ENCODE measurements at places on chromosomes 12 and 14.

- DNase-seq: no peak
These were observed 55.6 kb downstream of the SYNE3 start for GRCh38 chr14:95460647-95461478.

DNA sequence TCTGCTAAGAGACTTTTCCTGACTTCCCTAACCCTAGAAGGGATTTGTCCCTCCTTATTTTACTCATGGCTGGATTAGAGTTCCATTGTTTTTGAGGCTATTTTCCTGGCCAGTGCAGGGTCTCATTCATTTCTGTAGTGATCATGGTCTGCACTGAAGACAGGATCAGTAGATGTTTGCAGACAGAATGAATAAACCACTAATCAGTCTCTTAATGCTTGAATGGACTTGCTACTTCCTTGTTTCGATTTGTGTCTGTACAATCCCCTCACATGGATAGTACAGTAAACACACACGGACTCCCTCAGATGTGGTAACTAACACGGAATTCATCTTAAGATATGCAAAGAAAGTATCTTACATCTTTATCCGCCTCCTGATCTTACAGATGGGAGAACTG, 102.6 kb upstream of the PRB2 start:
- DNase-seq: no peak

DNA sequence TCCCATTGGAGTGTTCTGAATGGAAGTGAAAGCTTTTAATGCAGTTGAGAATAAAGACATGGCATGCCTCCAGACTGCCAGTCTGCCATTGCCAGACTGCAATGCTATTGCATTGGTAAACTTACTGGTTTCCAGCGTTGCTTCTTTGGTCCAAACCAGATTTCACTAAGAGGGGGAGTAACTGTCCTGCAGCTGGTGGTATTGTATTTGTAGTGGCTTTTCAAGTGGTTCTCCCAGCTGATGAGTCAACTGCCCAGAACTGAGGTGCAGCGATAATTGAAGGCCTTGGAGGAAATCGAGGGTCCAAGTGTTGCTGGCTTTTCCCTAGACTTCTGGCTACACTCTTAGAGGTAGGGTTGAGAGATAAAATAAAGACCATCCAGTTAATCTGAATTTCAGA, 31.9 kb downstream of the ERG28 start:
- no peak for DNase-seq

DNA sequence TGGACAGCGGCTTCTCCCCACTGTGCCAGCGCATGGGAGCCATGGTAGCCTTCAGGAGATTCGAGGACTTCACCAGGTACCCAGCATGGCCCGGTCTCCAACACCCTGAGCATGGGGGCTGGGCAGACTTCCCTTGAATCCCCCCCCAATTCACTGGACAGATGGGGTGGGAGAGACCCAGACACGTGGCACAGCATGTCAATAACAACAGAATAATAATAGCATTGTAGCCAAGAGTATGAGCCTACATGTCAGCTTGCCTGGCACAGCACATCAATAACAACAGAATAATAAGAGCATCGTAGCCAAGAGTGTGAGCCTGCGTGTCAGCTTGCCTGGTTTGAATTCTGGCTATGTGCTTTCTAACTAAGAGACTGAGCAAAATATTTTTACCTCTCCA, 76.4 kb downstream of the FOXN4 start:
- no peak for DNase-seq

- no peak for DNase-seq
These were observed 635.5 kb downstream of the SLC16A7 start for GRCh38 chr12:60231303-60231702.

Data from activated CD8-positive, alpha-beta memory T cell treated with anti-CD3 and anti-CD28 coated beads for 1 hour (primary cell).